CD4-positive, alpha-beta T cell treated with Interleukin-15 for 1 hour (primary cell): ENCODE measurements at places on chromosomes 12 and 14.

GRCh38 chr14:103022002-103022684 lies 35.2 kb downstream of the CDC42BPB start:
- no peak for DNase-seq

DNA sequence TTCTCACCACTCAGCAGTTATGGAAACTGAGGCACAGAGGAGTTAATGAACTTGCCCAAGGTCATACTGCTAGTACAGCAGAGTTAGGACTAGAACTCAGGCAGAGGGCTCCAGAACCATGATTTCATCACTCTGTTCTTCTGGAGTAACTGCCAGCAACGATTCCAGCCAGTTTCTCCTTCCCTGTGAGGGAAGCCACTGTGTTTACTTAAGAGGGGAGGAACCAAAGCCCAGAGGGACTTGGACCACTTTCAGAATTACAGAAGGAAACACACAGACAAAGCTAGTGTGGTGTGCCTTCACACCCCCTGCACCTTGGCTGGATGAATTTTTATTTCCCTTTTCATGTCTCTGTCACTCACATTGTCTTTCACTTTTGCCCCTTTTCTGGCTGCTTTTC lies 398.2 kb downstream of the DPF3 start:
- DNase-seq, result no peak

DNA sequence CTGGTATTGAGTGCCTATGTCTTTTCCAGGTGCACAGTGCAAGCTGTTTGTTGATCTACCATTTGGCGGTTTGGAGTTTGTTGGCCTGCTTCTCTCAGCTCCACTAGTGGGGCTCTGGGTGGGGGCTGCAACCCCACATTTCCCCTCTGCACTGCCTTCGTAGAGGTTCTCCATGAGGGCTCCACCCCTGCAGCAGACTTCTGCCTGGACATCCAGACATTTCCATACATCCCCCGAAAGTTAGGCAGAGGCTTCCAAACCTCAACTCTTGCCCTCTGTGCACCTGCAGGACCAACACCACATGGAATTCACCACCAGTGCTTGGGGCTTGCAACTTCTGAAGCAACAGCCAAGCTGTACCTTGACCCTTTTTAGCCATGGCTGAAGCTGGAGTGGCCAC lies 1024.1 kb downstream of the TMTC2 start:
- DNase-seq, result no peak

DNA sequence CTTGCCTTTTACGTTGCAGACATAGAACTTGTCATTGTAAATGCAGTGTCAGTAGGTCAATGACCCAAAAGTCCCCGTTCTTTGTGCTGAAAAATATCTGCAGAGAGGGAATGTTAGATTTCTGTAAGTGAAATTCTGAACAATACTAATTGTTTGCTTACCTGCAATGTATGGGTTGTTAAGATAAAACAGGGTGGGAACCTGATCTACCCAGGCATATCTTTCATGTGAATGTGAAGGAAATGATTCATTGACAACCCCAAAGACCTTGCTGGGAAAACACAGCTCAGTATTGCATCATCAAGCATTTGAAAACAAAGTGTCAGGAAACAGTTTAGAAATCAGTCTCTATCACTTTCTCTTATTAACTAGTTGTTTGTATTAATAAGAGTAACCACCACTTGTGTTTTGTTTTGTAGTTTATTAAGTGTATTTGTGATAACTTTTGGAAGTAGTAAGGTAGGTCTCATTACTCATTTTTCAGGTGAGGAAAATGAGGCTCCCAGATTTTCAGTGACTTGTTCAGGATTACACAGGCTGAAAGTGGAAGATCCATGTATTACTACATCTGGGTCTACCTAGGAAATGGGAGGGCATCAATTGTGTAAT lies 57.9 kb upstream of the SLC38A2 start:
- DNase-seq, result no peak

DNA sequence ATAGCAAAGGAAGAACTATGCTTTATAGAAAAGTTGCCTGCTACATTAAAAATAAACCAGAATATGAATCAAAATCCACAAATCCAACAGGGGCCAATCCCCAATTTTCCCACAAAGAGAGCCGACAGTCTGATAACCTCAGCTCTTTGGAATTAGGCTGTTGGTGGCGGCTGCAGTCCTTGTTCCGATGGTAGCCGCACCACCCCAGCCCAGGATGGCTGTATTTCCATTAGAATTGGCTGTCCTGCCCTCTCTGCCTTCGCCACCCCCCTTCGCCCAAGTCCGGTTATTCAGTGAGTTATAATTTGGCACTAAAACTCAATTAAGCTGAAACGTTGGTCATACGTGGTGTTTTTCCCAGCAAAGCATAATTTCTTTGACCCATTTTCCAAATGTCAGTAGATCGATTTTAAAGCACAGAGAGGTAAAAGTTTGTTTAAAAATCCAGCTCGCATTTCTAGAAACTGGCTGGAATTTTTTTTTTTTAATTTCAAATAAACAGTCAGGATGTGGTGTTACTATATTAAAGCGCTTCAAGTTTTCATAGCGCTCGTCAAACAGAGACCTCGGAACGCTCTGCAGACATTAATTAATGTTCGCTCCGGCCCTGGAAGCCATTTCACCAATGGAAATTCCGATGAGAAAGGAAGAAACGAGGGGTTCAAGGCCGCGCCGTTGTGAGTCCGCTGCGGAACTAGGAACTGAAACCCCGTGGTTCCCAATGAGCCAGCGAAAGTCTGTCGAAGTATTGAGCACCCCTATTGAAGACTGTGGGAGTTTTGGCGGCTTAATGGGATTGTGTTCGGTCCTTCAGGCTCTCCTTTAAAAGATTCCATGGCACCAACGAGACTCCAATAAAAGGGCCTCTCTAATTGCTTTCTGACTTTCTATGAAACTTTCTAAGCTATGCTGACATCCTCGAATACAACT lies 104.8 kb upstream of the DIO3 start:
- no peak for DNase-seq

GRCh38 chr14:71591929-71592328 lies 340.3 kb upstream of the RGS6 start:
- no peak for DNase-seq

GRCh38 chr14:87349921-87350320 lies 643.1 kb downstream of the GALC start:
- DNase-seq, result no peak
